Upper lobe of left lung (tissue), 6 donors: ENCODE measurements at places on chromosomes 3 and 15.

- no peak for DNase-seq
Observed at GRCh38 chr15:48178648-48178931, 495 bp upstream of the MYEF2 start.

- peak; percentile 36 for DNase-seq
Observed at GRCh38 chr3:184780981-184781515, 30.9 kb upstream of the VPS8 start.

GRCh38 chr3:81643721-81644120, 117.7 kb downstream of the GBE1 start:
- DNase-seq, result no peak

DNA sequence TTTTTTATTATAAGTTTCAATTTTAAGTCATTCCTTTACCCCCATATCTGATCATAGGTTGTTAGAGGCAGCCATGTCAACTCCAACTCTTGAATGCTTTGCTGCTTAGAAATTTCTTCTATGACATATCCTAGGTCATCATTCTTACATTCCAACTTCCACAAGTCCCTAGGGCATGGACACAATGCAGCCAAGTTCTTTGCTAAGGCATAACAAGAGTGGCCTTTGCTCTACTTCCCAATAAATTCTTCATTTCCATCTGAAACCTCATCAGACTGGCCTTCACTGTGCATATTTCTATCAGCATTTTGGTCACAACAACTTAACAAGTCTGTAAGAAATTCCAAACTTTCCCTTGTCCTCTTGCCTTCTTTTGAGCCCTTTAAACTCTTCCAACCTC, 28.5 kb downstream of the TRIM42 start:
- DNase-seq, result no peak

DNA sequence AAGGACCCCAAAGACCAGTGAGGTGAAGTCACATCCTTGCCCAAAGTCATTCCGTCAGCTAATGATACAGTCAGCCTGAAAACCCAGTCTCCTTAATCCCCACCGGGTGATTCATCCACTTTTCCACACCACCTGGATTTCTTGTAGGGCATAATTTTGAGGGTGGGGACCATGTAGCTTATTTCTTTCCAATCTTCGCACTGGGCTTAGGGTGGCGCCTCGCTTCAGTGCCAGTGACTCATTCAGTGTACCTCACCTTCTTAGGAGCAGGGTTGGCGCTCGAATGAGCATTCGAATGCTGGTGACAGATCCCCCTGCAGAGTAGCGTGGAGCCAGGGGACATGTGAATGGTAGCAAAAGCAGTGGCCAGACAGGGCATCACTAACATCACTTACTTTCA, 24.0 kb downstream of the BMF start:
- no peak for DNase-seq

DNA sequence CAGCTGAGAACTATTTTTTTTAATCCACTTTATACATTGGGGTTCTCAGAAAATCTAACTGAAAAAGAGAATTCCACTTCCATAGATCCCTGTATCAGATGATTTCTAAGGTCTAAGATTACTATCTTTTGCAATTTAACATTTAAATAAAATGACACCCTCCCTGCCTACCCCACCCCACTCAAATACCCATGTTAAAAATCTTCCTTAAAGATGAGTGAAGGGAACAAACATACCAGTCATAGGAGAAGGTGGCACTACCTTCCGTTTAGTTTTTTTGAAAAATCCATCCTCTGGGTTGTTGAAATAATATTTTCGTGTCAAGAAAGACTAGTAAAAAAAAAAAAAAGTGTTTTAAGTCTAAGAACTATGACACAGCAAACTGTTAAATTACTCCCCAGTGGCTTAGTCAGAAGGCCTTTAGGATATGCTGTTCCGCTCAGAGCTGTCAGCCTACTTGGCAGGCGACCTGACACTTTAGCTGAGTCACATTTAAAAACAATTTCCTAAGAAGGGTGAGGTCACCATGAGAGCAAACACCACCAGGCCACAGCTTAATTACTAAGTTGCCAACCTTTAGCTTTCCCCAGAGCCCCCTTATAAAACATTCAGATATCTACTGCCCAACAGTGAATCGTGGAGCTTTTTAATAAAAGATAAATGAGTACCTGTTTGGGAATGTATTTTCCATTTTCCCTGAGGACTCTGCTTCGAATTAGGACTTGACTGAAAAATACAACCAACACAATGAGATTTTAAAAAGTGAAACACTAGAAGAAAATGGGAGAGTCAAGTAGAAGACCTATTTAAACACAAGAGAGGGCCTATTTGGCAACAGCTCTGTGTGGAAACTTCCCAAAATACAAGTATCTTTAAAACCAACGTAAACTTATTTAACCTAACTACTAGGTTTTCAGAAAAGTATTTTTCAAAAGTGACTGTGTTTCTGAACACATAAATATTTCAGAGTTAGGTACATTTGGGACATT, 9.6 kb downstream of the EMC3 start:
- DNase-seq, result peak; percentile 88

GRCh38 chr15:32972686-32973085, 221.8 kb downstream of the FMN1 start:
- DNase-seq, result no peak

- no peak for DNase-seq
Observed at GRCh38 chr3:31193871-31194270, 299.4 kb upstream of the GADL1 start.

DNA sequence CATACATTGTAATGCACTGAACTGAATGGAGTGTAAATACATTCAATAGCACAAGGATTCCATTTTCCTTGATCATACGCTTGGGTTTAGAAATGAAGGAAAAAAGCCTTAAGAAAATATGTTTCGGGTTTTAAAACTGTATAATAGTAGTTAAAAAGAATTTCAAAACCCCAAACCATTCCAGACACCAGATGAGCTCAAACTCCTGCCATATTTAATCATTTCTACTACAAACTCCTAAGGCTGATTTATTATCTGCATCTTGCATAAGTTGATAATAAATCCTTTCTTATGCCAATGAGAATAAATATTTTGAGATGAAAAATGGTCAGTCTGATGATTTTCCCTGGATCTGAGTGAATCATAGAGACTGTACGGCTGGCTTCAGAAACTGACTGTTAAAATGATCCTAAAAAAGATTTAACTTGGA, 51.0 kb downstream of the NR1D2 start:
- no peak for DNase-seq

DNA sequence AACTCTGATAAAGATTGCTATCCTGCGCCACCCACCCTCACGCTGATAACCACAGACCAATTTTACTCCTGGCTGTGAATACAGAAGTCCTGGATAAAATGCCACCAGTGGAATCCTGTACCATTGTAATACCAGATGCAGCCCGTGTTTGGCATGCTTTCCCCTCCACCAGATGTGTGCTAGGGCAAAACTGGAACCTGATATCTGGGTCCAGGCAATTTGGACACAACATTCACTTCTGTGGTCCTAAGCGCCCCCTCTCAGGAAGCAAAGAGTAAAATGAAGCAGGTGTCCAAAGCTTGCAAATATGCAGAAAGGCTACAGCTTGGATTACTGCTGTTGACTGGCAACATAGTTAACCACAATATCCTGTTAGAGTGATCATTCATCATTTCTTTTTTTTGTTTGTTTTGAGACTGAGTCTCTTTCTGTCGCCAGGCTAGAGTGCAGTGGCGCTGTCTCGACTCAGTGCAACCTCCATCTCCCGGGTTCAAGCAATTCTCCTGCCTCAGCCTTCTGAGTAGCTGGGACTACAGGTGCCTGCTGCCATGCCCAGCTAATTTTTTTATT, 32.8 kb downstream of the LOXL1 start:
- DNase-seq, result no peak

GRCh38 chr3:46383211-46383950, 12.6 kb downstream of the CCR5 start:
- no peak for DNase-seq
